Kidney tubule cell (primary cell): ENCODE measurements at places on chromosomes 1 and 21.

GRCh38 chr21:36640721-36641244 lies 58.1 kb upstream of the SIM2 start:
- no peak for DNase-seq

DNA sequence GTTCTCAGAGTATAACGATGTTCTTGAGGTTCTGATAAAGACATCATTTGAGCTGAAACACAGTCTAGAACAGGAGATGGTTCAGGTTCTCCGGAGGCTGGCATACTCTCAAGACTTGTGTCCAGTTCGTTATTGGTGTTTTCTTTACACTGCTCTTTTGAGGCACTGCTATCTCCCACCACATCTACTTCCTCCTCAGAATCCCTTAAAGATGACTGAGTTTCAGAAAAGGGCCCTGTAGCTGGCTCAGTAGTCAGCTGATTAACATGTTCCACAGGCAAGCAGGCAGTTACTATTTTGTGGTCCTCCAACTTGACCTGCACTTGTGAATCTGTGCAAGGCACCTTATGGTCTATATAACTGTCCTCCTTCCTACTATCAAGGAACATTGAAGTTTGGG lies 50.2 kb downstream of the ZZZ3 start:
- no peak for DNase-seq

DNA sequence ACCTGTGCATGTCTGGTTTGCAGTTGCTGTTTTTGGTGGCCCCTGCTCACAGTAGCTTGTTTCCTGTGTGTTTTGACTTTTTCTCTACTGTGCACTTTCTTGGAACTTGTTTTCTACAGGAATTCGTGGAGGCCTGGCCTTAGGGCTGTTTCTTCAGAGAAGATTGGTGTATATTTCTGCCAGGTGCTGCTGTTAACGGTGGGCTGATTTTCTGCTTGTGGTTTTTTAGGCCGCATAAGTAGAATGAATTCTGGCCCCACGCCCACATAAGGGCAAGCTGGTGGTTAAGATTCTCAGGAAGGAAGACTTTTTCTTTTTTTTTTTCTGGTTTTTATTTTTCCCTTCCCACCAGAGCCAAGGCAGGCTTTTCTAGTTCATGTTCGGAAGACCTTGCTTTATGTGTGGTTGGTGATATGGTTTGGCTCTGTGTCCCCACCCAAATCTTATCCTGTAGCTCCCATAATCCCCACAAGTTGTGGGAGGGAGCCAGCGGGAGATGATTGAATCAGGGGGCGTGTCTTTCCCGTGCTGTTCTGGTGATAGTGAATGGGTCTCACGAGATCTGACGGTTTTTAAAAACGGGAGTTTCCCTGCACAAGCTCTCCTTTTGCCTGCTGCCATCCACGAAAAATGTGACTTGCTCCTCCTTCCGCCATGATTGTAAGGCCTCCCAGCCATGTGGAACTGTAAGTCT lies 71.5 kb upstream of the DISP3 start:
- DNase-seq: no peak

GRCh38 chr1:118866330-118866729 lies 121.8 kb downstream of the TBX15 start:
- DNase-seq: no peak

- DNase-seq: no peak
Observed at GRCh38 chr21:18782721-18783120, 379.1 kb upstream of the TMPRSS15 start.

- DNase-seq: peak; percentile 42
Observed at GRCh38 chr1:43747736-43748135, 40.4 kb downstream of the ST3GAL3 start.

GRCh38 chr1:215508311-215508710 lies 58.8 kb upstream of the KCTD3 start:
- no peak for DNase-seq

GRCh38 chr21:17371450-17371849 lies 141.4 kb upstream of the CXADR start:
- DNase-seq: peak; percentile 85

GRCh38 chr1:145740269-145740668 lies 21.0 kb downstream of the CD160 start:
- DNase-seq: no peak

DNA sequence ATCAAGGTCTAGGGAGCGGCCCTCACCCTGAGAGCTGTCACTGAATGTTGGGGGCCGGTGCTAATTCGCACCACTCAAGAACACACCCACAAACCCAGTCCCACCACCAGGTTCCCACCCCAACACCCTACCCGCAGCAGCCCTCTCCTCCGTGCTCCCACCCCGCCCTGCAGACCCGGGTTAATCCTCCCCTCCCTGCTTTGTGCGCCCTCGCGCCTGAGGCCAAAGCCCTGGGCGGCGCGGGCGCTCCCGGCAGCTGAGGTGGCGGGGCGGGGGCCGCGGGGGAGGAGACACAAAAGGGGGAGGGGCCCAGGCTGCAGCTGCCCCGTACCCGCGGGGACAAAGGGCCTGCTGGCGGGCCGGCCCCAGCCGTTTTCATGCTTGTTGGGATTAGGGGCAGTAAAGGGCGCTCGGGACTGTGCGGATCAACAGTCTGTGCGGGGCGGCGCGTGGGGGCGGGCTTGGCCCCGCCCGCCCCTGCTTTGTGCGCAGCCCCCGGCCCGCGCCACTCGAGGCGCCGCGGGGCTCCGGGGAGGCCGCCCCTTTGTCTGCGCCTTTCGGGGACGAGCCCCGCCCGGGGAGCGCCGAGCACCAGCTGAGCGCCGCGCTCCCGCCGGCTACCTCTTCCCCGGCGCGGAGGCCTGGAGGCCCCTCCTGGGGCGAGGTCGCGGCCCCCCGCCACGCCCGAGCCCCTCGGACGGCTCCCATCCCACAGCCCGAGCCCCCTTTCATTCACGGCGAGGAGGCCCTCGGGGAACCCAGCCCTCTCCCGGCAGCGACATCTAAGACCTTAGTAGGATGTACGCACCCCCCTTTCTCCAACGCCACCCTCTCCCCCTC lies 10.9 kb downstream of the C1orf216 start:
- DNase-seq: no peak

GRCh38 chr1:91584878-91585277 lies 84.2 kb downstream of the CDC7 start:
- peak; percentile 19 for DNase-seq

DNA sequence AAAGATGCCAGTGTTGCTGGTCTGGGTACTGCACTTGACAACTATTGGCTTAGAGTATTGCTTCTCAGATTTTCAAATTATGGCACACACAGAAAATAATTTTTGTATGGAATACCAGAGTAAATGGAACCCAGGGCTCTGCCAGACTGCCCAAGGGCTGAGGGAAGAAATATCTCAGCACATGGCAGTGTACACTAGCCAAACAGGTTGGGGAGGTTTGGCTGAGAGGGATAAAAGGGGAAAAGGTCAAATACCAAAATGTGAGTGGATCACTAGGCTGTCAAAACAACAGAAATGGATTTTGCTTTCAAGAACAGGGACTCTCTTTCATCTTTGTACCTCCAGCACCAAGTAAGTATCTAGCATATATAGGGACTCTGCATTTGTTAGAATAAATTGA lies 3.0 kb upstream of the RGS8 start:
- DNase-seq: no peak
